ENCODE measurements at places on chromosomes 5 and 9. TPM values are rescaled to one million over a fixed set of nuclear protein-coding genes. Genes with fewer than 3 reads are reported as not detected.

The GPR151 gene
- not detected for polyA plus RNA-seq

The LMAN2 gene
- polyA plus RNA-seq, result 188 TPM

The AHRR gene
- 0.07 TPM for polyA plus RNA-seq

The ABCA1 gene
- 2.2 TPM for polyA plus RNA-seq

The RUSC2 gene
- 9.0 TPM for polyA plus RNA-seq

The FBXL7 gene
- polyA plus RNA-seq, result 2.6 TPM

The INSYN2B gene
- 0.13 TPM for polyA plus RNA-seq

The TSPAN17 gene
- polyA plus RNA-seq, result 61.4 TPM

The TSSK1B gene
- not detected for polyA plus RNA-seq

The DAP gene
- polyA plus RNA-seq, result 112 TPM

The WDR70 gene
- 28.9 TPM for polyA plus RNA-seq

The OTP gene
- not detected for polyA plus RNA-seq

The SLC6A18 gene
- not detected for polyA plus RNA-seq

The SLC6A7 gene
- not detected for polyA plus RNA-seq

The RHOBTB3 gene
- 0.50 TPM for polyA plus RNA-seq

The F12 gene
- 12.3 TPM for polyA plus RNA-seq

The WNT8A gene
- polyA plus RNA-seq, result not detected

The CCDC69 gene
- 4.2 TPM for polyA plus RNA-seq

The FOXD4L6 gene
- not detected for polyA plus RNA-seq

The CDK9 gene
- 52.9 TPM for polyA plus RNA-seq

The SPINK4 gene
- polyA plus RNA-seq, result not detected

The GDF9 gene
- 0.08 TPM for polyA plus RNA-seq

The SPATA31C1 gene
- polyA plus RNA-seq, result not detected

The IFNK gene
- 57.3 TPM for polyA plus RNA-seq

The PDE4D gene
- 0.69 TPM for polyA plus RNA-seq

The LRRC26 gene
- not detected for polyA plus RNA-seq

The ZNF462 gene
- polyA plus RNA-seq, result 1.6 TPM

The NMUR2 gene
- not detected for polyA plus RNA-seq

The AIF1L gene
- 4.1 TPM for polyA plus RNA-seq

The NR3C1 gene
- polyA plus RNA-seq, result 12.2 TPM

The CARTPT gene
- not detected for polyA plus RNA-seq

The CDH18 gene
- polyA plus RNA-seq, result not detected

The PLAC8L1 gene
- polyA plus RNA-seq, result 0.27 TPM

The ACSL6 gene
- 0.01 TPM for polyA plus RNA-seq

The FGD3 gene
- polyA plus RNA-seq, result 0.13 TPM

The IL4 gene
- not detected for polyA plus RNA-seq

The IFNA14 gene
- polyA plus RNA-seq, result not detected

The C6 gene
- polyA plus RNA-seq, result not detected

The ZNF79 gene
- polyA plus RNA-seq, result 4.7 TPM

The SAPCD2 gene
- polyA plus RNA-seq, result 3.6 TPM

The OCLN gene
- 0.78 TPM for polyA plus RNA-seq

The FAT2 gene
- 26.4 TPM for polyA plus RNA-seq

The CDK5RAP2 gene
- polyA plus RNA-seq, result 32.3 TPM

The FAM78A gene
- polyA plus RNA-seq, result 0.22 TPM

The SLC36A3 gene
- not detected for polyA plus RNA-seq

The HTR4 gene
- not detected for polyA plus RNA-seq

The IRGM gene
- not detected for polyA plus RNA-seq

The PRLR gene
- polyA plus RNA-seq, result not detected

The OR1Q1 gene
- polyA plus RNA-seq, result not detected

The TEX48 gene
- not detected for polyA plus RNA-seq

The IRX2 gene
- 12.7 TPM for polyA plus RNA-seq

The TMEM252 gene
- polyA plus RNA-seq, result not detected
